Lung (tissue), 17 donors: ENCODE measurements at places on chromosomes 7 and 10. TPM values are rescaled to one million over a fixed set of nuclear protein-coding genes. Genes with fewer than 3 reads are reported as not detected.

The MKI67 gene
- total RNA-seq: 8.6 TPM

The NPFFR1 gene
- 0.12 TPM for total RNA-seq

The OR6B1 gene
- not detected for total RNA-seq

The NUP205 gene
- 41.2 TPM for total RNA-seq

The ZNF239 gene
- total RNA-seq: 4.2 TPM

The ADRA2A gene
- 0.37 TPM for total RNA-seq

The SLC18A2 gene
- total RNA-seq: 3.7 TPM

- DNase-seq: no peak
- H3K4me1 ChIP-seq: peaks cover 8% of the 10 kb centered on the region
- no peaks in the 10 kb centered on the region for H3K27me3 ChIP-seq
- no peak overlapping the region for H3K4me3 ChIP-seq
- H3K27ac ChIP-seq: no peak overlapping the region
Observed at GRCh38 chr10:32315424-32315823, 31.5 kb downstream of the EPC1 start.

DNA sequence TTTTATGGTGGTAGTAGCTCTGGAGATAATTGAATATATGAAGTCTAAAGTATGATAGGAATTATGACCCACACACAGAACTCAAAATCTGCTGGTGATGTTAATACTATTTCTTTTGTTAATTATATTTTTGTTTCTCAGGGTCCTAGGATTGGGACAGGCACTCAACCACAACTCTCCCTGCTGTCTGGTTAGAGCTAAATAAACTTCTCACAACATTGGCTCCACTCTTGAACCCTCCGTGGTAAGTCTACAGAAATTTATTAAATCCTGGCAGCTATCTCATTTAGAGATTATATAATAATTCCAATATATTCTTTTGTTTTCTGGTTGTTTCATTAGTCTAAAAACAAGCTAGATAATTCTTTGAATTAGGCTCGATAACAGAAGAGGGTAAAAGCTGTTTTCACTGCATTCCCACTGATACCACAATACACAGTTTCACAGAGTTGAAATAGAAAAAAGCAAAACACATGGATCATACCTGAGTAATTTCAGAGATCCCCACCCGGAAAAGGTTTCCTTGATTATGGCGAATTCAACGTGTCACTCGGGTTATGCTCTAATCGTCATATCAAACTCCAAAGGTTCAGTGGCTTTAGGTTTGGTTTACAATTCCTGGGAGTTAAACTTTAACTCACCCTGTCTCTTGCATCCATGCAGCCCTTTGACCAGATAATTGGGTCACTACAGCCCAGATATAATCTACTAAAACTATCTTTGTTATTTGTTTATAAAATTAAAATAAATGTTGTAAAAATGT lies at the start of gene A1CF:
TSS of gene A1CF (minus strand) at position 531 of the 763 bp plus-strand sequence. CDS start 25,687 bp downstream, outside the sequence.
- DNase-seq: no peak
- H3K36me3 ChIP-seq: no peaks in the 10 kb centered on the region
- H3K27ac ChIP-seq: no peak within 1 kb of the TSS
- no peak within 1 kb of the TSS for H3K4me3 ChIP-seq

- DNase-seq: no peak
- no peaks in the 10 kb centered on the region for H3K27me3 ChIP-seq
- no peak overlapping the region for H3K27ac ChIP-seq
- peaks cover 11% of the 10 kb centered on the region for H3K36me3 ChIP-seq
- no peak overlapping the region for H3K4me3 ChIP-seq
Observed at GRCh38 chr10:16777473-16778370, 39.5 kb downstream of the RSU1 start.

DNA sequence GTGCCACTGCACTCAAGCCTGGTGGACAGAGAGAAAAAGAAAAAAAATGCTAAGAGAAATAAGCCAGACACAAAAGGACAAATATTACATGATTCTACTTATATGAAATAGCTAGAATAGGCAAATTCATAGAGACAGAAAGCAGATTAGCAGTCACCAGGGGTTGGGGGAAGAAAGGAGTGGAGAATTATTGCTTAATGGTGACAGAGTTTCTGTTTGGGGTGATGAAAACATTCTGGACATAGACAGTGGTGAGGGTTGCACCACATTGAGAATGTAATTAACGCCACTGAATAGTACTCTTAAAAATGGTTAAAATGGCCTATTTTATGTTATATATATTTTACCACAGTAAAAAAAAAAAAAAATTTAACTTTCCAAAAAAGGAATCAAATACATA lies 6.4 kb upstream of the NT5C2 start:
- no peaks in the 10 kb centered on the region for H3K4me1 ChIP-seq
- no peak overlapping the region for H3K4me3 ChIP-seq
- no peak overlapping the region for H3K27ac ChIP-seq
- no peak for DNase-seq
- H3K36me3 ChIP-seq: no peaks in the 10 kb centered on the region

- no peaks in the 10 kb centered on the region for H3K27me3 ChIP-seq
- peaks cover 2% of the 10 kb centered on the region for H3K4me1 ChIP-seq
- H3K27ac ChIP-seq: no peak overlapping the region
- peak; percentile 40 for DNase-seq
- no peak overlapping the region for H3K4me3 ChIP-seq
- H3K36me3 ChIP-seq: no peaks in the 10 kb centered on the region
Observed at GRCh38 chr10:91689731-91690168, 56.9 kb upstream of the PPP1R3C start.

DNA sequence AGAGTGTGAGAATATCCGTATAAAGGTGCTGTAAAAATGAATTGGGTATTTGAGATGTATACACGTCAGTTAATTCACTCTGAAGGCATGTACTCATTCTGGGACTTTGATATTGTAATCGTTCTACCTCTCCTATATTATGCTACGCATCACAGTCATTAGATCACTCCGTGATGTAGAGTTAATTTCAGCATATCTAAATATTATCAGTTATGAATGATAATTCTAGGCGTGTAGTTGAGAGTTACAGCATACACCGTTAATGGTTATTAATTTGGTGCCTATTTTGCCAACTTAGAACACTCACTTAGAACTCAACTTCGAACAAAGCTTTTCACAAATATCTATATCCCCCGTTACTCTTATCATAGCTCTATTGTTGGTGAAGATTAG lies 477 bp upstream of the MCU start:
- DNase-seq: no peak
- H3K4me1 ChIP-seq: no peaks in the 10 kb centered on the region
- H3K36me3 ChIP-seq: no peaks in the 10 kb centered on the region
- no peak overlapping the region for H3K4me3 ChIP-seq
- H3K27ac ChIP-seq: no peak overlapping the region
- H3K27me3 ChIP-seq: no peaks in the 10 kb centered on the region

DNA sequence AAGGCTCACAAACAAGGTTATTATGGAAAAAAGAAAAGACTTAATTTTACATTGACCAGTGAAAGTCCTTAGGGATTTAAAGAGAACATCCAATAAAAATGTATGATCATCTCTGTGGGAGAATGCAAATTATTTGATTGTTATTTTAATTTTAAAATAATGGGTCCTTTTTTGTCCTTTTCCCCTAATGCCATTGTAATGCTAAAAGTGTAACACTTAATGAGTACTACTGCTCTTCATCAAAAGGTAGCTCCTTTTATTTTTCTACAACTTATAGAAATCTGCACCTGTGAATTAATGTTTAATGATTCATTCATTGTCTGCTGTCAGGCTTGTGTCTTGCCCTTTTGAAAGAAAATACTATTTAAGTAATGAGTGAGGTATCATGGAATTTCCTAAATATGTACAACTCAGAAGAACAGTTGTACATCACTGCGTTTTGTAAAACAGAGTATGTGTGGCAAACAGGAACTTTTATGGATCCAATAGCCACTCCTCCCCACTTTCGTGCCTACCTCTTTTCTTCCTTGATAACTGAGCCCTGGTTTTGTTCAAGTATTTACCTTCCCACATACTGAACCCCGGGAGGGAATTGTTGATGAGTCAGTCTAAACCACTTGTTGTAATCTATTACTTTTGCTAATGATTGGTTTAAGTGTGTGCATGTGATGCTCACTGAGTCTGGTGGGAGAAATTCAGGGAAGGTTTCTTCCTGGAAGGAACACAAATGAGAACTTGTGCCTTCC lies 19.9 kb upstream of the TRUB1 start:
- no peaks in the 10 kb centered on the region for H3K36me3 ChIP-seq
- no peak overlapping the region for H3K4me3 ChIP-seq
- no peaks in the 10 kb centered on the region for H3K27me3 ChIP-seq
- no peak overlapping the region for H3K27ac ChIP-seq
- H3K4me1 ChIP-seq: no peaks in the 10 kb centered on the region

DNA sequence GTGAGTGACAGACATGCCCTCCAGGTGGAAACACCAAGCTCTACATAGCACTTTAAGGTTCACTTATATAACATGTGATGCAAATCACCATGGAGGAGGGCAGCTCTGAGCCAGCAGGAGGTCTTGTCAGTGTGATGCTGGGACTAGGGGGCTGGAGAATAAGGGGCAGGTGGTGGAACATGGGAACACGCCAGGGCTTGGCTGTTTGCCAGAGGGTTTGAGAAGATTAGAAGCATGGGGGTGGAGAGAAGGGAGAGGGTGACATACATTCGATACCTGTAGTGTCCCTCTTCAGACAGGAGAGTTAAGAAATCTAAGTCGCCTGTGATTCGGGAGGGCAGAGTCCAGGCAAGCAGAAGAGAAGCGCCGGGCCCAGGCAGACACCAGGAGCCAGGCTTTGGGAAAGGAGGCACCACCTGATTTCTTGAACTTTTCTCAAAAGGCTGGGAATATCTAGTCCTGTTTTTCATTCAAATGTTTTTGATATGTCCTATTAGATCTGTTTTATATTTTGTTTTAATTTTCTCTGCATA lies 16.9 kb upstream of the LAMB4 start:
- H3K4me1 ChIP-seq: peaks cover 2% of the 10 kb centered on the region
- no peaks in the 10 kb centered on the region for H3K27me3 ChIP-seq
- H3K4me3 ChIP-seq: no peak overlapping the region
- no peaks in the 10 kb centered on the region for H3K36me3 ChIP-seq

DNA sequence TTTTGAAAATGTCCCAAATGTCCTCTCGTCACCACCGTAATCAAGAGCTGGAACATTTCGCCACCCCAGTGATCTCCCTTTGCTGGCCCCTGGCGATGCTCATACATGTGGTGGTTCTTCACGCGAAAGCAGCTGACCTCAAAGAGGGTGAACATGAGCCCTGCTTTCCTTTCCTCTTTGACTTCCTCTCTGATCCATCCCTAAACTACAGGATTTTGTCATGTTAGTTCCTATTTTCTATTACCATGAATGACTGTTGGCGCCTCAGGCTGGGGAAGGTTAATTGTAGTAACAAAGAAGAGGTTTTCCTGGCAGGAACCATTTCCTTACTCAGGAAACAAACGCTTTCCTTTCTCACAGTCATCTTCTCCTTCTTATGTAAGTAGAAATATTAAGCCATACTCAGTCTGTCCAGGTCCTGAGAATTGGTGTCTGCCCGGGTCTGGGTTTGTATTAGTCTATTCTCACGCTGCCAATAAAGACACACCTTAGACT lies 114.5 kb downstream of the INSYN2A start:
- no peaks in the 10 kb centered on the region for H3K4me1 ChIP-seq
- no peak overlapping the region for H3K27ac ChIP-seq
- no peak for DNase-seq
- peaks cover 5% of the 10 kb centered on the region for H3K36me3 ChIP-seq

DNA sequence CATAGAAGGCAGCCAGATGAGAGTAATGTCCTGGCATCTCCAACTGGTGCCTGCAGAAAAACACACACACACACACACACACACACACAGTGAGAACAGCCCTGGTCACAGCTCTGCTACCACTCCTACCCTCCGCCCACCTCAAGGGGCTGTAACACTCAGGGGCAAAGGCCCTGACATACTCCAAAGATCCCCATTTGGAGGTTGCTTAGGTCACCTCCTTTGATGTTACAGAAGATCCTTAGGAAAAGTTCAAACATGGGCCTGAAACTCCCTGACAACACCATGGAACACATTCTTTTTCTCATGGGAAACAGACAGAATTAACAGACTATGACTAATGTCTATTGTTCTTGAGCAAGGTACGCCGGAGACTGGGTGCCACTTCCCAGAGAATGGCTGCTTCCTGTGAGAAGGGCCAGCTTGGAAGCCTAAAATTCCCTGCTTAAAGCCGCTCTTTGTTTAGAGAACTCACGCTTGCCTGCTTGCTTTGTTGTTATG lies 27.7 kb downstream of the DENND11 start:
- H3K4me3 ChIP-seq: no peak overlapping the region
- H3K27ac ChIP-seq: peak overlapping the region; percentile 13
- no peaks in the 10 kb centered on the region for H3K27me3 ChIP-seq
- peaks cover 18% of the 10 kb centered on the region for H3K36me3 ChIP-seq
- no peaks in the 10 kb centered on the region for H3K4me1 ChIP-seq
